ENCODE measurements at places on chromosomes 11 and 22.

DNA sequence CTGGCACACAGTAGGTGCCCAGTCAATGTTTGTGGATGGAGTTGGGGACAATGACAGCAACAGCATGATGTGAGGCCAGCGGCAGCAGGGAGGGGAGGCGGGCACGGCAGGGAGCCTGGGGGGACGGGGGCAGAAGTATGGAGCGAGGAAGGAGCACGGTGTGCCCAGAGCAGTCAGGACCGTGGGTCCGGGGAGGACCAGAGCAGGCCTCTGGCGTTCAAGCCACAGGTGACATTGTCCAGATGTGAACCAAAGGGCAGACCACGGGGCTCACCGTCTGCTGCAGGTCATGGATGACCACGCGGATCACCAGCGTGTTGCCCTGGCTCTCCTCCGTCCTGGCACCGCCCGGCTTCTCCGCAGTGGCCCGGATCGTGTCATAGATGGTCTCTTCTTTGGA, 105.5 kb downstream of the SHANK2 start:
- DNase-seq = no peak

DNA sequence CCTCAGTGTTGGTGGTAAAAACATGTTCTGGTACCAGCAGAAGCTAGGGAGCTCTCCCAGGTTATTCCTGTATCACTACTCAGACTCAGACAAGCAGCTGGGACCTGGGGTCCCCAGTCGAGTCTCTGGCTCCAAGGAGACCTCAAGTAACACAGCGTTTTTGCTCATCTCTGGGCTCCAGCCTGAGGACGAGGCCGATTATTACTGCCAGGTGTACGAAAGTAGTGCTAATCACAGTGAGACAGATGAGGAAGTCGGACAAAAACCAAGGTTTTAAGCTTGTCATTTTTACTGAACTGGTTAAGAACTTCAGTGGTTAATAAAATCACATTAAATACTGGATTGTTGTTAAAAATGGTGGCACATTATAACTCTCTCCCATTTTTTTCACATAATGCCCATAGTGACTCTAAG, 42.6 kb upstream of the VPREB1 start:
- DNase-seq = no peak

GRCh38 chr11:20397281-20397680, 9.8 kb downstream of the PRMT3 start:
- no peak for DNase-seq

DNA sequence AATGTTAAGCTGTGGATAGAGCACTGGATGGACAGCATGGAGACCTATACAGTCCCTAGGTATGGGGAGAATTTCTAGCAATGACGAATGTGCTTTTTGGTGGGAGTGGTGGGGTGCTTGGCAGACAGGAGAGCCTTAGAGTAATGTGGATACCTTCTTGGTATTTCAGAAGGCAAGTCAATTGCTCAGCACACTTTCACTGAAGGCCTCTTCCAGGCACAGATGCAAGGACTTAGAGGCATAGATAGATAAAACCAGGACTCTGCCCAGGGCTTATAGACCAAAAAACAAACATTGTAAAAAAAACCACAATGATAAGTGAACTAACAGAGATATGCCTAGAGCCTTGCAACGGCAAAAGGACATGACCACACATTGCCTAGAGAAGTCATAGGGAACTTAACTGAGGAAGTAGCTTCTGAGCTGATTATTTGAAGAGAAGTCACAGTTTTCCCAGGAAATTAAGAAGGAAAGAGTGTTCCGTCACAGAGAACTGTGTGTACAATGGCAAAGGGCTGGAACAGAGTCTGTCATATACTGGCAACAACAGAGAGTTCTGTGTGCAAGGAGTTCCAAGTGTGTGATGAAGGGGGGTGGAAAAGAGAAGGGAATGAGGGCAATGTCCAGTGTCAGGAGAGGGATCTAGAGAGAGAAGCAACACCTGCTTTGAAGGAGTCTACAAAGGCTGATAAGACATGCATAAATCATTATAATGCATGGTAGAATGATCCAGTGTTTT, 65.9 kb upstream of the PICALM start:
- no peak for DNase-seq

DNA sequence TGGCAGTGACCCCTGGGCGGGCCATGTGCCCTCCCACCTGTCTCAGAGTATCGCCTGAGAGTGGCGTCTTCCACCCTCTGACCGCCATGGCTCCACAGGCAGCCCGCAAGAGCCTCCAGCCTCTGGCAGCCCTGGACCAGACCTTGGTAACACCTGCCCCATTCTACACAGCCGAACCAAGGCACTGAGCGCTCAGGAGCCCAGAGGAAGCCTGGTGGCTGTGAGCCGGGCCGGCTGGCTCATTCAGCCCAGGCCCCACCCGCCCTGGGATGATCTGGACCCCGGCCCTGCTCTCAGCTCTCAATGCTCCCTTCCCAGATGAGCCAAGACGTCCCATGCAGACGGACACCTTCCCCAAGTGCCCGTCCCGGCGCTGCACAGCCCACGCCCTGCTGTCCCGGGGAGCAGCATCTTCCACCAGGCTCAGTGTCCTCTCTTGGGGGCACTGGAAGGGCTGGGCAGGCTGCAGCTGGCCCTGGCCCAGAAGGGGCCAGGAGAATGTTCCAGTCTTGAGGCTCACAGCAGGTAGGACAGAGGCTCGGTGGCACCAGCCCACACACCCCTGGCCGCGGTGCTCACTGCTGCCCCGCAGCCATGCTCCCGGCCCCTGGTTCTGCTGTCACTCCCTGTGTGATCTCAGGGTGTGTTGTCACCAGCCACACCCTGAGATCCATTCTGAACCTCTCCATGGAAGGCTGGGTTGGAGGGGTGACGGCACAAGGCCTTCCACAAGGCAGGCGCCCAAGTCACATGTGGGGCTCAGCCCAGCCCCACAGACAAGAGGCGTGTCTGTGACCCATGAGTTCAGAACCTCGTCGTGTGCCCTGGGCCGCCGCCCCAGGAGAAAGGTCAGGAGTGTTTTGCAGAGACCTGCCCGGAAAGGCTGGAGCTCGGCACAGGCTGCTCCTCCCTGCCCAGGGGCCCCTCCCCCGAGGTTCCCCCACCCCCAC, 24.2 kb upstream of the PPARA start:
- DNase-seq = no peak

- no peak for DNase-seq
Observed at GRCh38 chr11:65008016-65008415, 5.9 kb upstream of the ARL2 start.

- no peak for DNase-seq
Observed at GRCh38 chr11:44782478-44782877, 55.7 kb downstream of the TSPAN18 start.

DNA sequence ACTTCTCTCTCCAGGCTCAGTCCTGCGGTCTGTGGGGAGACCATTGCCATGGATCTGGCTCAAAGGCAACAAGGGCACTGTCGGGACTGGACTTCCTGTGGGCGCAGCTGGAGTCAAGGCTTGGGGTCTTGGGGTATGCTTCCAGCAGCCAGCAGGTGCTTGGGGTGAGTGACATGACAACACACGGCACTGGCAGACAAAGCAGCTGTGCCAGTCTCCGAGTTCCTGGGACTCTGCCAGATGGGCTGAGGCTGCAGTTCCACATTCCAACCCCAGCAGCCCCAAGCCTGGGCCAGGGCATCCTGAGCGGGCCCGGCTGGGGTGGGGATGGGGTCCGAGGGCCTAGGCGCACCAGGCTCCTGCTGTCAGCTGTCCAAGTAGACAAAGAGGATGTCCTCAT, 12.3 kb downstream of the GUCD1 start:
- no peak for DNase-seq

GRCh38 chr22:31625661-31626426, 36.2 kb downstream of the PISD start:
- DNase-seq = no peak

- DNase-seq = no peak
Observed at GRCh38 chr11:13003736-13004493, 5.2 kb upstream of the RASSF10 start.

- DNase-seq = no peak
Observed at GRCh38 chr11:35077709-35078469, 61.1 kb upstream of the CD44 start.

- DNase-seq = no peak
Observed at GRCh38 chr22:19879992-19880785, 25.5 kb upstream of the GNB1L start.

- no peak for DNase-seq
Observed at GRCh38 chr11:120750647-120751549, 239.3 kb downstream of the GRIK4 start.

- no peak for DNase-seq
Observed at GRCh38 chr11:30488304-30488998, 97.7 kb downstream of the MPPED2 start.

- DNase-seq = no peak
Observed at GRCh38 chr22:49230194-49230577, 597.5 kb downstream of the BRD1 start.

GRCh38 chr11:124917115-124917637, 1.9 kb upstream of the HEPN1 start:
- no peak for DNase-seq

DNA sequence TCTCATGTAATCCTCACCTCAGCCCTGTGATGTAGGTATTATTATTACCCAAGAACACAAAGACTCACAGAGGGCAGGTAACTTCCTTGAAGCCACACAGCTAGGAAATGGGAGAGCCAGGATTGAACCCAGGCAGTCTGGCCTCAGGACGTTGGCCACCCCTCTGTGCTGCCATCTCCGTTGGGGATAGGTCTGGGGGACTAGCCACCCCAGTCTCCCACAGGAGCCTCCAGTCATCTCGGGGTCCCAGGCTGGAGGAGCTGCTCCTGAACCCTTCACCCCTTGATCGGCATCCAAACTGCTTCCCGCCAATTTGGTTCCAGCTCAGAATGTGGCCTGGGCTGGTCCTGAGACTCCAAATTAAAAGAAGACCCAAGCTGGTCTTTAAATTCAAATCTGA, 10.4 kb upstream of the TCF20 start:
- DNase-seq = no peak

GRCh38 chr11:65221026-65221425, 39.3 kb downstream of the CAPN1 start:
- no peak for DNase-seq

GRCh38 chr11:12746593-12747097, 72.4 kb downstream of the TEAD1 start:
- DNase-seq = no peak

GRCh38 chr11:45208135-45208534, 61.7 kb downstream of the PRDM11 start:
- no peak for DNase-seq

GRCh38 chr22:37234736-37235711, 9.0 kb downstream of the RAC2 start:
- DNase-seq = peak; percentile 29

GRCh38 chr11:92697461-92698312, 271.8 kb upstream of the MTNR1B start:
- no peak for DNase-seq

- DNase-seq = no peak
Observed at GRCh38 chr22:47380692-47381091, 618.2 kb downstream of the TBC1D22A start.

DNA sequence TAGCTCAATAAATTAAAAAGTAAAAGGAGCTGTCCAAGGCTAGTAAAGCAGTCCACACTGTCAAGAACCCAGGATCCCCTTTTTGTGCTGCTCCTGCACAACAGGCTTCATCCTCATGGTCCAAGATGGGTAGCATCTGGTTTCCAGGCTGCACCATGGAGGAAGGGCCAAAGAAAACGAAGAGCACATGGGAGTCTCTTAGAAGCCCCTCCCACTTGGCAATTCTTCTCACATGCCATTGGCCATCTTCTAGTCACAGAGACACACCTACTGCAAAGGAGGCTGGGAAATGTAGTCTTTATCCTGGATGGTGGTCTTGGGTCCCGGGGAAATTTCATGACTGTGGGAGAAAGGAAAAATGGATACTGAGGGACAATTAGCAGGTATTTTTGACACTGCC, 37.8 kb downstream of the PRR5L start:
- DNase-seq = no peak

- no peak for DNase-seq
Observed at GRCh38 chr11:88277349-88277915, 60.1 kb downstream of the CTSC start.

GRCh38 chr11:1899090-1899489, 7.4 kb upstream of the PRR33 start:
- no peak for DNase-seq

- no peak for DNase-seq
Observed at GRCh38 chr11:15670520-15671070, 555.9 kb downstream of the INSC start.

GRCh38 chr11:64863391-64864060, 14.9 kb downstream of the EHD1 start:
- no peak for DNase-seq

DNA sequence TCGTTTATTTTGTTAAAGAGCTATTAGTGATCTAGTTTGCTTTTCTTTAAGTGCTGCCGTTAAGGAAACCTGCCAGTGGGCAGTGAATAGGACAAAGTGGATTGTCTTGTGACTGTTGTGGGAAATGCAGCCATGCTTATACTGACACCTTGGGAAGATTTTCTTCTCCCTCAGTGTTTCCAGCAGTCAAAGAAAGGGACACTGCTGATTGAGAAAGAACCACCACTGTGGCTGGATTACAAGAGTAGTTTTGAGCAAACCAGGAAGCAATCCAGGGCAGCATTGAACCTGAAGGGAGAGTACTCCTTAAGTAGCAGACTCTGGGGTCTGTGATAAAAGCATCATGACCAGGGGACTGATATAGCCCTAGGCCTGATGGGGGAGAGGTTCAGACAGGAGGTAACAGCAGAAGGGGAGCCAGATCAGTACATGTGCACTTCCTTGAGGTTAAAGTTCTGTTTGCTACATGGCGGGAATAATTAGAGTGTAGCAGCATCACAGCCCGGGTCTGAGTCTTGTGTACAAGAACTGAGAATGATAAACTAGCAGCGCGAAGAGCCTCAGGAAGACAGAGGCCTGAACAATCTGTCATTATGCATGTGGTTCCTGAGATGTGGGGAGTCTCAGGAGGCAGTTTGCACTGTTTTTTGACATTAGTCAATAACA, 167.8 kb downstream of the C11orf91 start:
- no peak for DNase-seq

GRCh38 chr11:16380941-16381568, 24.7 kb upstream of the SOX6 start:
- DNase-seq = no peak

GRCh38 chr22:22058633-22059290, 76.2 kb upstream of the TOP3B start:
- DNase-seq = no peak

DNA sequence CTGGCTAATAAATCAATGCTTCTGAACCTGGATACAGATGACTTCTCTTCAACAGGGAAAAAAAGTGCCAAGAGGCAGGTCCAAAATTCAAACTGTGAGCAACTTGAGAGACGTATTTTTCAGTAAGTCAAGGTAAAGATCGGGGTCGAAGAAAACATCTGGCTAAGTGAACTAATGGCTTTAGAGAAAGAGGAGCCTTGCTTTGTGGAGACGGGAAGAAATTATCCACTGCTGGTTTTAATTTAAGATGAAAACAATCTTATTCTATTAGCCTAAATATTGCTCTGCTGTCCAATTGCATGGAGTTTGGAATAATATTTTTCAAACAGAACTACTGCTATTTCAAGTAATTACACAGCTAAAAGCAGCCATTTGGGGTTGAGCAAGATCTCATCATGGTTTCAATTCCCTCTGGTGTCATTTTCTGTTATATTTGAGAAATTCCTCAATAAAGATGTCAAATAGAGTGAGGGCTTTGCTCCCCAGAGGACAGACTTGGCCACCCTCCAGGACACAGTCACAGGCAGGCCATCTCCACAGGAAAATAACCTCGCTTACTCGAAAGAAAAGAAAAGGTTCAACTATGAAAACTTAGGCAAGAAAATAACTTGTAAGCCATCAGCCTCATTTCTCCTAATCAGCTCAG, 29.8 kb downstream of the SCUBE1 start:
- no peak for DNase-seq

Measured in activated CD4-positive, CD25-positive, alpha-beta regulatory T cell treated with anti-CD3 and anti-CD28 coated beads, Interleukin-2, amount 50 U/mL, for 72 hours (primary cell).